Hematopoietic multipotent progenitor cell (in vitro differentiated cells): ENCODE measurements at places on chromosomes 13 and 19. TPM values are rescaled to one million over a fixed set of nuclear protein-coding genes. Genes with fewer than 3 reads are reported as not detected.

LPAR6 gene
- total RNA-seq, result 4.6 TPM

ZNF528 gene
- 8.1 TPM for total RNA-seq

DCLK1 gene
- total RNA-seq, result under 0.01 TPM

KLK2 gene
- not detected for total RNA-seq

- DNase-seq, result peak; percentile 39
These were observed 10.1 kb upstream of the ZNF358 start for GRCh38 chr19:7505682-7506384.

DNA sequence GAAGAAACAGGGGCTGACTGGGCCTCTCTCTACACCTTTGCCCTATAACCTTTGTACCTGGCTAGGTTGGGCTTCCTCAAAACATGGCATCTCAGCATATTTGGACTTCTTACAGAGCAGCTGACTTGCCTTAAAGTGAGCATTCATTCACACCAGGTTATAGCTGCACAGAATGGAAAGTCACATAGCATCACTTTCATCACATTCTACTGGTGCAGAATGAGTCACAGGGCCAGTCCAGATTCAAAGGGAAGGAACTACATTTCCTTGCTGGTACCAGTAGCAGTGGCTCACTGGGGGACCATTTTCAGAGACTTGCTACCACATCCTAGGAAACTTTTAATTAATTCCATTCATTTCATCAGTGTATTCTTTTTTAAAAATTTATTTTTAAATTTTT is 20.3 kb upstream of the TPTE2 start:
- DNase-seq, result no peak

DNA sequence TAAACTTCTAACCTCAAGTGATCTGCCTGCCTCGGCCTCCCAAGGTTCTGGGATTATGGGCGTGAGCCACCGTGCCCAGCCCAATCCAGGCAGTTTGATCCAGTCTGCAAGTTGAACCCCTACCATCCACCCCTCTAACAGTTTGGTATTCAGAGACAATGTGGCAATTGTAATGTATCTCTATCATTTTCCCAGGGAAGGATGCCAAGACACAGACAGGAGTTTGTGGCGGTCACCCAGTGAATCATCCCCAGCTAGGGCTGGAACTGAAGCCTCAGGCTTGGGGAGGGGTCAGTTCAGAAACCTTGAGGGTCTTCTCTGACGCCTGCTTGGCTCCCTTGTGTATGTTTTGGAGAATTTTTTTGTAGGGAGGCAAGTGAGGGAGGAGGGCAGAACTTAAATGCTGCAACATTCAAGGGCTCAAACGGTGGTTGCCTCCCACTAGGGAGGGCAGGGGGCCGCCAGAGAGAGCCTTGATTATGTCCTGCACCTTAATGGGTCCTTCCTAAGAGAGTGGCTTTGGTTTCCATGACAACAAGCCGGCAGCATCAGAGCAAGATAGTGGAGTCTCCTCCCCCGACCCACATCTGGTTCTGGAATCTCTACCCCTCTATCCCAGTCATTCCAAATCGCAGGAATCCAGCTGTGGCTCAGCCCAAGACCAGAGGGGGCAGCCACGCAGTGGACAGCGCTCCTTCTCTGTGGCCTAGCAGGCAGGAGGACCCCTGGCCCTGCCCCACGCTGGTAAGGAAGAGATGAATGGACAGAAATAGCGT is 14.9 kb upstream of the FEM1A start:
- no peak for DNase-seq

DNA sequence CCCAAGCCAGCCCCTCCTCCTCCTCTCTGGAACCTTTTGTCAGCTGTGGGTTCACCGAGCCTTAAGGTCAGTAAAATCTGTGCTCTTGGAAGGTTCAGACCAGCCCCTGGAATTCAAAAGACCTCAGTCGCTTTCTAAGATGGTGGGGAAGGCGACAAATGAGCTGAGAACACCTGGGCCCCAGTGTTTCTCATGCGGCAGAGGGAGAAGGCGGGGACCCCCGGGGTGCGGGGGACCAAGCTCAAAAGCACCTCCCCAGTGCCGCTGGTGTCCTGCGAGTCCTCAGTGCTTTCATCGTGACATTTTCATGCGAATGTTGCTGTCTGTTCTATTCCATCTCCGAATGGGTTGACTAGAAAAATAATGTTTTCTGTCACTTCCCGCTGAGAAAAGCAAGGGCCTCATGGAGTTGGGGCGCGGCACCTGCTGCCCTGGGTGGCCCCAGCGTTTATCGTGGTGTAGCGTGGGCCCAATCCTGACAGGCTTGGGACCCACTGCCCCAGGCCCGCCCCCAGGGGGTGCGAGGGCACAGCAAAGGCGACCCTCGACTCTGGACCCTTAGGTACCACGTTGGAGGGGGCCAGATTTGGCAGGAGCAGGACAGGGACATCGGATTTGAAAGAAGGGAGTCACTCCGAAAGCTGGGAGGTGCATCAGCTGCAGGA is 751 bp upstream of the NTN5 start:
- no peak for DNase-seq

- DNase-seq, result no peak
These were observed 56.8 kb upstream of the TNFRSF19 start for GRCh38 chr13:23513455-23513854.

GRCh38 chr13:45582408-45583076 is 33.0 kb downstream of the ERICH6B start:
- DNase-seq, result no peak

- DNase-seq, result no peak
These were observed 20.2 kb downstream of the CACNG6 start for GRCh38 chr19:54011507-54012211.
